Posterior cingulate gyrus (tissue), 11 donors: ENCODE measurements at places on chromosomes 1 and 21.

- DNase-seq: no peak
Observed at GRCh38 chr1:235302143-235302542, 25.8 kb downstream of the ARID4B start.

DNA sequence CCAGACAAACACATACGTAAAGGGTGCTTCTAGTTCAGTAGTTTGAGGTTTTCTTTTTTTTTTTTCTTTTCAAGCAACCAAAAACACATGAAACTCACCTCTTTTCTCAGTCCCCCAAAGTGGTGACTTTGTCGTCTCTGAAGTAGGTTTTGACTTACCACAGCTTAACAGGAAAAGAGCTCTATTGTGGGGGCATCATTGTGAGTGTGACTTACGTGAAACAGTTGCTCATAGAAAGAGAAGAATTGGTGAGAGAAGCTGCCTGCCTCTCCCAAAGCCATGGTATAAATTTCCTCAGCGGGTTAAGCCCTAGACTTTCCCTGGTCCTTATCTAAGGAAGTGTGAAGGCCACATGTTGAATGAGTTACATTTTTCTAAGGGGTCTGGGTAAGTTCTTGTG, 11.9 kb downstream of the FASLG start:
- no peak for DNase-seq

DNA sequence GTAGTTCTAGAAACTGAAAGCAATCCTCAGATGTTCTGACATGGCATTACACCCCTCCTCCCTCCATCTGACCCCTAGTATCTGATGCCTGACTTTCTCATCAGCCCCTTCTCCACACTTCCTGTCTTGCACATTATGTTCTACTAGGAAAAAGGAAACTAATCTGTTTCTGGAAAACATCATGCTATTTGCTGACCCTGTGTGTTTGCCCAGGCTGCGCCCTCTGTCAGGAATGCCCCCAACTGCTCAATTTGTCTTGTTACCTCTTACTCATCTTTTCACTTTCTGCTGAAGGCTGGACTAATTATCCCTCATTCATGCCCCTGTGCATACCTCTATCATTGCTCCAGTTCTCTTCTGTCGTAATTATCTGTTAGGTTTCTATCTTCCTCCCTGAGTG, 37.5 kb upstream of the DAB1 start:
- DNase-seq: no peak

DNA sequence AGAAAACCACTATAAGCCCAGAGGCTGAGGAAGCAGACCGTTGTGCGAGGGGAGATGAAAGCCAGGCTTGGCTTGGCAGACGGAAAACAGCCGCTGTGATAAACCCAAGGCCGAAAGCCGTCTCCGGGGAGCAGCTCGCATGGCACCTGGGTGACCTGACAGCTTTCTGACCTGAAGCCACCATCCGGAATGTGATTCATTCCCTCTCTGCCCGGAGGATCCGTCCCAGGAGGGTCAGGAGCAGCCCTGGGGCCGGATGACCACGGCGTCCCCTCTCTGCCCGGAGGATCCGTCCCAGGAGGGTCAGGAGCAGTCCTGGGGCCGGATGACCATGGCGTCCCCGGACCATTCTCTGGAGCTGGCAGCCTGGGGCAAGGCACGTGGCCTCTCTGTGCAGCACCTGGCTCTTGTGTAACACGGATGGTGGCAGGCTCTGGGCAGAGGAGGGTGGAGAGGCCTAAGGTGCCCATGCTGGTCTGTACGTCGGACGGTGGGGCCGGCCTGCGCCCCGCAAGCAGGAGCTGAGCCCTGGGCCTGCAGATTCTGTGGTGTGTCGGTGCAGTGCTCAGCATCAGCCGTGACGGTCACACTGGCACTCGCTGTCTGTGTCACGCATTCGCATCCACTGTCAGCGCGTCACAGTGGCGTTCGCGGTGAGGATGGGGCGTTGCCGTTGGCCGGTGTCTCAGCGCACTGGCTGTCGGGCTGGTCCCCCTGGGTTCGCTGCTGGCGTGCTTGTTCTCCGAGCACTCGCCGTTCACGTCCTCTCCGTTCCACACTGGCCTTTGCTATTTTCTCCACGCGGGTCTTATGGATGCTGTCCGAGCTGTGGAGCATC, 50.3 kb downstream of the SLX9 start:
- DNase-seq: no peak

DNA sequence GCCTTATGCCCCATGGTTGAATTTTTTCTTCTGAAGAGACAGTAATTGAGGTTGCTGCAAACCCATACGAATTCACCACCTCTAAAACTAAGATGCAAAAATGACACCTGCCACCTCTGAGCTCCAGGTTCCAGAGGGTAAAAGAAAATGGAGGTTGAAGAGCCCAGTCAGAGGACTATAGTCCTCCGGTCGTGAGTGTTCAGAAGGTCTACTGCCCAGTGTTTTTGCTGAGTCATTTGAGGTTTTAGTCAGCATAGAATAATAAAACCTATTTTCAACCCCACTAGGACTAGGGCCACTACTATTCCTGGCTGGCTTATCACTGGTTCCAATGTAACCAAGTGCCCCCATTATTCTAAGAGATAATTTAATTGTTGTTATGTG, 12.9 kb upstream of the SLAMF7 start:
- DNase-seq: no peak

DNA sequence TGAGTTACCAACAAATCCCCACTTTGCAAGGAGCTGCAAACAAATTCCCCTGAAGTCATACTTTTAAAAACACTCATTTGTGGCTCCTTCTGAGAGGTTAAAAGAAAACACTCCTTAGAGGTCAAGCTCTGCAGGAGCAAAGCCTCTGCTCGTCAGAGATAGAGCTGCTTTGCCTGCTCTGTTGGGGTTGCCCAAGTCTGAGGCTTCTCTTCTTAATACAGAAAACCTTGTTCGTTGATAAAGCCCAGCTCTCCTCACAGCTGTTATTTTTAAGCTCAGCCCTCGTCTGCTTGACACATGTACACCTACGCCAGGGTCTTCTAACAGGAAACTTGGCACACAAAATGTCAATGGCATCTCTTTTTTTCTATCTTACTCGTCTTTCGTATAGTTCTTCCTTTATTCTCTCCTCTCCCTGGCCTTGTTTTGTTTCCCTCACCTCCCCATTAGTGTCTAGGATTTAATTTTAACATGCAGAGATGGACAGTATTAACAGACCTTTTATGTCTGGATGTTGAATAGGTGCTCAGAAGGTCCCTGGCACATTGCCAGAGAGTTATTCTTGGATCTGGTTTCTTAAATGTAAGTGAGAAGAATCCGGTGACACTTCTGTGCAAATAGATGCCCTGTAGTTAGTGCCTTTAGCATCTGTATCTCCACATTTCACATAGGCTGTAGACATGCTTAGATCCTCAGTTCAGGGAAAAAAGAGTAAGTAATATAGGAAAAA, 86.0 kb downstream of the LRRC53 start:
- no peak for DNase-seq

GRCh38 chr1:166080967-166081870, 85.6 kb downstream of the FAM78B start:
- no peak for DNase-seq

- DNase-seq: no peak
Observed at GRCh38 chr1:93668121-93668520, 13.5 kb downstream of the BCAR3 start.

GRCh38 chr1:41021526-41022308, at the start of gene SLFNL1:
Gene SLFNL1, minus strand, starts transcription at chr1:41021725. Its CDS starts 1,065 bp downstream, at chr1:41020660.
- DNase-seq: no peak

GRCh38 chr1:4060850-4061249, 160.8 kb upstream of the C1orf174 start:
- DNase-seq: no peak

DNA sequence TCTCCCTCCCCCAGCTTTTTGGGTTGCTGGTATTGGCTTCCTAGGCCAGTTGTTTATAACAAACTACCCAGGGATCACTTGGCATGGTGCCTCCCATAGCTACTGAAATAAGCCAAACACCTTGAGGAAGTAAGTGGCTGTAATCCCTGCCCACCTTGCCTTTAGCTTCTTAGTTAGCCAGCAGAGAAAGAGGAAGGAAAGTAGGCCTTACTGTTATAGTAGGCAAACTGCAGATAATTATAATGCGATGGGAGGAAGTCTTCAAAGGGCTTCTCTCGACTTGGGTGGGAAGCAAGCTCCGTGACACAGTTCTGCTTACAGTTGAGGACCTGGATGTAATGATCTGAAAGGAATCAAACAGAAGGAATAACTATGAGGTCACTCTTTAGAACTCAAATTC, 8.2 kb downstream of the P3H1 start:
- DNase-seq: no peak
